ENCODE measurements at places on chromosomes 7 and 10.

DNA sequence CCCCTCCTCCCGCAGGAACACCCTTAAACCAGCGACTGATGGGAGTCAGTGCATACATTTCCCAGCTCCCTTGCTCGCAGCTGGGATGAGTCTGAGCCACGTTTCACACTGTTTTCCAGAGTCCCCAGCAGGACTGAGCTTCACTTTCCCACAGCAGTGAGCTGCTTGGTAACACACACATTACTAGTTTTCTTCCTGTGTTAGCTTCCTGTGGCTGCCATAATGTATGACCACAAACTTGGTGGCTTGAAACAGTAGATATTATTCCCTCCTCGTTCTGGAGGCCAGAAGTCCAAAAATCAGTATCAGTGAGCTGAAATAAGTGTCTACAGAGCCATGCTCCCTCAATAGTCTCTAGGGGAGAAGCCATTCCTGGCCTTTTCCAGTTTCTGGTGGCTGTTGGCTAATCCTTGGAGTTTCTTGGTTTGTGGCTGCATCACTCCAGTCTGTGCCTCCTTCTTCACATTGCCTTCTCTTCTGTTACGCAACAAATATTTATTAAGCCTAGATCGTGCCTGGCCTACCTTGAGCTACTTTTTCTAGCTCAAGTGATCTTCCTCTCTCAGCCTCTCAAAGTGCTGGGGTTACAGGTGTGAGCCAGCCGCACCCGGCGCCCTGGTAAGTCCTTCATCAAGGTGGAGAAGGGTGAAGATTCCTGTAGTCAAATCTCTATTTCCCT lies 26.2 kb upstream of the CARD11 start:
- DNase-seq, result no peak

DNA sequence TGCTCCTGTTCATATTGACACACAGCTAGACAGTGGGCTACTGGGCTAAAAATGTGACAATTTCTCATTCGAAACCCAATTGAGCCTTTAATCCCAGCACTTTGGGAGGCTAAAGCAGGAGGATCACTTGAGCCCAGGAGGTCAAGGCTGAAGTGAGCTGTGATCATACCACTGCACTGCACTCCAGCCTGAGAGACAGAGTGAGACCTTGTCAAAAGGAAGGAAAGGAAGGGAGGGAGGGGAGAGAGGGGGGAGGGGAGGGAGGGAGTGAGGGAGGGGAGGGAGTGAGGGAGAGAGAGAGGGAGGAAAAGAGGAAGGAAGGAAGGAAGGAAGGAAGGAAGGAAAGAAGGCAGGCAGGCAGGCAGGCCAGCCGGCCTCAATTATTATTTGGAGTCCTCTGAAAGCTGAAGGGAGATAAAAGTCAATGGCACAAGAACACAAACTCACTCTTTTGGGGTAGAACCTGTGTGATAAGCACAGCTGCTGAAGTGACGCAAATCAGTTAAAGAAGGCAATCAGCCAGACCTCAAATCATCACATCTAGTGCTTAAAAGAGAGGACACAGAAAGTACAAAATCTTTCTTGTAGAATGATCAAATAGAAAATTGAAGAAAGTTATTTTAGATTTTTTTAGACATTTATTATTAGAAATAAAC lies 98.1 kb downstream of the CCDC71L start:
- DNase-seq, result no peak

GRCh38 chr10:33579996-33580395 lies 245.5 kb upstream of the NRP1 start:
- DNase-seq, result no peak

GRCh38 chr10:49624629-49625028 lies 10.8 kb downstream of the CHAT start:
- no peak for DNase-seq

GRCh38 chr7:51366172-51366728 lies 49.6 kb upstream of the COBL start:
- DNase-seq, result no peak

DNA sequence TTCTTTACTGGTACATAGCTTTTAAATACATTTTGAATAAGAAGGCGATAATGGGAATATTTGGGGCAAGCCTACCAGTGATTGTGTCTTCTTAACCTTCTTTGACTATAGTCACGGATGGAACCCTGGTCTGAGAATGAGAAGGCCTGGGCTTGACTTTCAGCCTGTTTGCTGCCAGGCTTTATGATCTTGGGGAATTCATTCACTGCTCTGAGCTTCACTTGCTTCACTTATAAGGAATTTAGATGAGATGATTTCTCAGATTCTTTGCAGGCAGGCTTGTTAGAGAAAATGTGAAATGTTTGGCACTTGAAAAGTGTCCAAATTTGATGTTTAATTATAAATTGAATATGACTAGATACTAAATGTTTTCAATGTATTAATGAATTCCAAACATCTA lies 42.5 kb downstream of the NUP205 start:
- DNase-seq, result no peak

GRCh38 chr7:134676743-134677142 lies 30.1 kb downstream of the BPGM start:
- no peak for DNase-seq

DNA sequence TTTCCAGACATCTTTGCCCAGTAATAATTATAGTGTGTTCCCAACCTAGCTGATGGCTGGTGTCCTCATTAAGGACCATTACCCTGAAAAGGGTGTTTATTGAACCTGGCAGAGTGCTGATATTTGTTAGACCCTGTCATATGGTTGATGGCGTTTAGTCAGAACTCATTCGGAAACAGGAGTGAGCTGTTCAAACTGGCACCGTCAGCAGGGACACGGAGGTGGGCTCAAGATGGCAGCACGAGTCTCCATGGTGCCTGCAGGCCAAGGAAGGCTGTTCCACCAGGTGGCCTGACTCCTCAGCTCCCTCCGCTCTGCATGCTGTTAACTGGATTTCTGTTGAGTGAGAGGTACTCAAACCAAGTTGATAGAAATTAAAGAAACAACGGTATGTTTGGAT lies 589.1 kb upstream of the MGMT start:
- DNase-seq, result no peak

- no peak for DNase-seq
Observed at GRCh38 chr10:71213761-71214440, 1.5 kb downstream of the UNC5B start.

- DNase-seq, result no peak
Observed at GRCh38 chr7:1626769-1627168, 43.3 kb upstream of the ELFN1 start.

GRCh38 chr10:72272689-72273409 lies 875 bp upstream of the DDIT4 start:
- DNase-seq, result no peak

- DNase-seq, result no peak
Observed at GRCh38 chr10:29924436-29924835, 134.9 kb downstream of the JCAD start.

DNA sequence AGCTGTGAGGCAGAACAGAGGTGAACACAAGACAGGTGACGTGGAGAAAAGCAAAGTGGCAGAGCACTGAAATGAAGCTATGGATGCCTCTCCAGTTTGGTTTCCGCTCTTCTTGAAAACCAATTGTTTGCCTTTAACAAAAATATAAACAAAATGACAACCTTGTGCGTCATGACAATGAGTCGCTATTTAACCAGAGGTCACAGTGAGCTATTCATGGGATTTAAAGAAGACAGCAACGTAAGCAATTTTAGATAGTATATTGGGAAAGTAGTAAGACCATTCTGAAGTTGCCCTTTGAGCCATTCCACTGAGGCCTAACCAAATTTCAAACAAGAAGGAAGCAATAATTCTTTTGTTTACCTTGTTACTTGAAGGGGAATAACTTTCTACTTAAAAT lies 15.2 kb upstream of the LRRTM3 start:
- no peak for DNase-seq

- no peak for DNase-seq
Observed at GRCh38 chr7:7159063-7159658, 23.2 kb upstream of the C1GALT1 start.

- no peak for DNase-seq
Observed at GRCh38 chr7:2825559-2826227, 18.4 kb downstream of the GNA12 start.

- no peak for DNase-seq
Observed at GRCh38 chr7:25672496-25672895, 444.2 kb upstream of the NPVF start.

DNA sequence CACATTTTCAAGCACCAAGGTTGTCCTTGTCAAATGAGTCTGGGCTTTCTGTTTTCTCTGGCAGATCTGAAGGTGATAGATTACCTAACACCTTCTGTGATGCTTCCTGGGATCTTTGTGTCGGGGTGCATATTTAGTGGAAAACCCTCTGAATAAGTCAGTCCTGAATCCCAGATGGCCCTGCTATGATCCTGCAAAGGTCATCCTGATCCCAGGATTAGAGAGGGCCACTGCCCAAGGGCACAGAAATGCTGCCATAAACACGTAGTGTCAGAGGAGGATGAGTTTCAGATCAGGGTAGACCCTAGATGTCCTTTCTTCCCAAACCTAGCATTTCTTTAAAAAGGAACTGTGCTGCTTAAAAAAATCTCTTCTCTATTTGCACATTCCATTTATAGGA lies 19.0 kb downstream of the AGR2 start:
- DNase-seq, result no peak

DNA sequence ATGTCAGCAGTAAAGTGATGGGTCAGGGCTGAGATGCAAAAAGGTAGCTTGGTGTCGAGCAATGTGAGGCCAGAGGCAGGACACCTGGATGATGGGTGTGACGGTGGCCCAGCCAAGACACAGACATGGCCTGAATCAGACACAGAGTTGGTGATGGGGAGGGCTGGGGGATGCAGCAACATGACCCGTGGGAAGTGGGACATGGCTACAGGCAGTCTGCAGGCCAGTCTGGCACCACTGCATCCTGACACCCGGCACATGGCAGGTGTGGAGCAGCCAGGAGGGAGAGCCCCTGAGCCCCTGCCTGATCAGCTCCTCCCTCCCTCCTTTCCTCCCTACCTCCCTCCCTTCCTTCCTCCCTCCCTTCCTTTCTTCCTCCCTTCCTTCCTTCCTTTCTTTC lies 114.8 kb upstream of the WDR11 start:
- DNase-seq, result no peak

- DNase-seq, result no peak
Observed at GRCh38 chr7:33698692-33699128, 206.6 kb upstream of the BMPER start.

GRCh38 chr7:100472854-100473499 lies 6.0 kb downstream of the TSC22D4 start:
- no peak for DNase-seq
